ENCODE measurements at places on chromosomes 6 and 20.

GRCh38 chr6:44854712-44855443 is 467.4 kb downstream of the CDC5L start:
- DNase-seq = no peak

GRCh38 chr20:22928679-22929078 is 106.4 kb upstream of the SSTR4 start:
- DNase-seq = no peak

GRCh38 chr6:108115598-108116058 is 41.1 kb upstream of the OSTM1 start:
- no peak for DNase-seq

- DNase-seq = peak; percentile 78
Measured at GRCh38 chr6:149190224-149190831, 127.2 kb upstream of the TAB2 start.

- no peak for DNase-seq
Measured at GRCh38 chr6:80566361-80566760, 459.9 kb downstream of the BCKDHB start.

GRCh38 chr6:12138936-12139335 is 126.8 kb downstream of the HIVEP1 start:
- DNase-seq = no peak

DNA sequence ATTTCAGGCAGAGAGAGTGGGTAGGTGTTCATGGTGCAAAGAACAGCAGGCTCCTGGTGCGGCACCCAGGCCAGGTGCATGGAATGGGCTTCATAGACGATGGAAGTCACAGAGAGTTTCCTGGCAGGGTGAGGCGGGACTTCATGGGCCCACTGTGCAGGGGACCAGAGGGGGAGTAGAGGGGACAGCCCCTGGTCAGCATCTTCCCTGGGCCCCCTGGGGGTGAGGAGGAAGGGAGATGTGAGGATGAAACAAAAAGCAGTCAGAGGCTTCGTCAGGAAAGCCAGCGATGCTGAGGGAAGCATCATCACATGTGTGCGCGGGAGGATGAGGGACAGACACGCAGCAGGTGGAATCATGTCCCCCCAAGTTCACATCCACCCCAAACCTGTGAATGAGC is 2.4 kb upstream of the THBS2 start:
- no peak for DNase-seq

DNA sequence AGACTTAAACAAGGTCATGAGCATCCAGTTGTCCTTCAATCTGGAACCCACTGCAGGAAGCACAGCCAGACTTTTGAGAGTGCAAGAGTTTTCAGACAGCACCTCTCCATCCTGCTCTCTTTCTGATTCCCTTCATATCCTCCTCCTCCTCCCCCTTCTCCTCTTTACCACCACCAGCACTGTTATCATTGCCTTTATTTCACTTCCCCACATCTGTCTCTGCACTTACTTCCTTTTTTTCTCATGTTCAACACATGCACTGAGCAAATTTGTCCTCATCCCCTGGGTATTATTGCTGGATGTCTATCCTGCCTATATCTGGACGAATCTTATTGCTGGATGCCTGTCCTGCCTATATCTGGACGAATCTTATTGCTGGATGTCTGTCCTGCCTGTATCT is 554.8 kb downstream of the DHX35 start:
- DNase-seq = no peak

DNA sequence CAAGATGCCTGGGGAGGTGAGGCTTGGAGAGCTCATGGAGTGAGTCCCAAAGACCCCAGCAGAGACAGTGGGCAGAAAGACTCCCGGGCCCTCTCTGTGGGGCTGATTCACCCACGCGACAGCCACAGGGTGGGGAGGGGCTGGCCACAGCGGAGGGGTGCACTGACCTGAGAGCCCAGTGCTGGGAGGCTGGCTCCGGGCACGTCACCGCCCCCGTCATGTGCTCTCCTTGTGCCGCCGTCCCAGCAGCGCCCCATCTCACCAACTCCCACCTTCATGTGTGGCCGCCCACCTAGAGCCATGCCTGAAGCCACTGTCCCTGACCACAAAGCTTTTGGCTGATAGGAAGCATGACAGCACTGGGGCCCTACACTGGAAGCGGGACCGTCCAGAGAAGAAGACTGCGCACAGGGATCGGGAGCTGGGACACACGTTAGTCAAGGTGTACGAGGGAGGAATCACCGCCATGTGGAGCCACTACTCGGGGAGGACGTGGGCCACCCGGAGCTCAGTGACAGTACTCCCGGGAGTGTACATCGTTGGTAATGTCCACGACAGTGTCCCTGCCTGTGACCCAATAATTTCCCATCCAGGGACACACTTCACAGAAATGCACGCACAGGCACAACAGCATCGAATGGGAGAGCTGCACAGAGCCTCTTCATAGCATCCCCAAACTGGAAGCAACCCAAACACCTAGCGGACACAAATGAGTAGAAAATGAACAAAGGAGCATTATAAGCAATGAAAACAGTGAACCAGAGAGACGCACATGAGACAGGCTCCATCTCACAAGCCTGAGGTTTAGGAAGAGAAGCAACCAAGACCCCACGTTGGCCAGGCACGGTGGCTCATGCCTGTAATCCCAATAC is 28.4 kb upstream of the FOXC1 start:
- DNase-seq = no peak

Data from cardiac septum (tissue), 1 donor.